ENCODE measurements at places on chromosomes 16 and 17. TPM values are rescaled to one million over a fixed set of nuclear protein-coding genes. Genes with fewer than 3 reads are reported as not detected.

The TM4SF5 gene
- not detected for total RNA-seq

The LITAFD gene
- total RNA-seq = not detected

The ATP2C2 gene
- total RNA-seq = not detected

The CCDC154 gene
- under 0.01 TPM for total RNA-seq

The DOC2A gene
- total RNA-seq = 0.76 TPM

The NOTUM gene
- total RNA-seq = not detected

The PRCD gene
- total RNA-seq = not detected

Data from epithelial cell of umbilical artery (primary cell).